ENCODE measurements at places on chromosomes 2 and 18.

GRCh38 chr2:127089478-127090235, 17.3 kb downstream of the BIN1 start:
- no peak for DNase-seq

GRCh38 chr2:219684721-219685689, 57.6 kb downstream of the SLC4A3 start:
- DNase-seq = no peak

GRCh38 chr18:8188184-8188583, 421.1 kb upstream of the RAB12 start:
- no peak for DNase-seq

GRCh38 chr18:73952296-73952946, 195.2 kb downstream of the FBXO15 start:
- DNase-seq = no peak

- DNase-seq = no peak
Measured at GRCh38 chr2:128389388-128390086, 70.9 kb upstream of the HS6ST1 start.

DNA sequence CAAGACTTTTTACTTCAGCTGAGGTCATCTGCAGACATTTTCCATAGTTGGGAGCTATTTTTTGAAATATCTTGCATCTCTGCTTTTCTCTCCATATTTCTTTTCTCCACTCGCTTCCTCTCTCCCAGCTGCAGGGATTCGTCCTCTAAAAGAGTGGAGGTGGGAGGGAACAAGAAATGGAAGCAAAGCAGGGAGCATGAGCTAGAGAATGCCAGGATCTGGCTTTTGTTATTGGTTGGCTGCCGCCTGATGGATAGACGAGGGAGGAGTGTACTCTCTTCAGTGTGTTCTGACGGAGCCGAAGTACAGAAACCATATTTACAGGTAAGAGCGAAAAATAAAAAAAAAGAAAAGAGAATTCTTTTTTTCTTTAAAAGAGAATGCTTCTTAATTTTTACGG, at the start of gene CSRNP3:
Gene CSRNP3 (plus strand): TSS at position 282 of the 400 bp plus-strand sequence. CDS start 125,368 bp downstream, outside the sequence.
- DNase-seq = no peak

- no peak for DNase-seq
Measured at GRCh38 chr2:126748929-126749518, 93.1 kb downstream of the GYPC start.

- DNase-seq = no peak
Measured at GRCh38 chr2:186347472-186347871, 138.6 kb upstream of the ZC3H15 start.

DNA sequence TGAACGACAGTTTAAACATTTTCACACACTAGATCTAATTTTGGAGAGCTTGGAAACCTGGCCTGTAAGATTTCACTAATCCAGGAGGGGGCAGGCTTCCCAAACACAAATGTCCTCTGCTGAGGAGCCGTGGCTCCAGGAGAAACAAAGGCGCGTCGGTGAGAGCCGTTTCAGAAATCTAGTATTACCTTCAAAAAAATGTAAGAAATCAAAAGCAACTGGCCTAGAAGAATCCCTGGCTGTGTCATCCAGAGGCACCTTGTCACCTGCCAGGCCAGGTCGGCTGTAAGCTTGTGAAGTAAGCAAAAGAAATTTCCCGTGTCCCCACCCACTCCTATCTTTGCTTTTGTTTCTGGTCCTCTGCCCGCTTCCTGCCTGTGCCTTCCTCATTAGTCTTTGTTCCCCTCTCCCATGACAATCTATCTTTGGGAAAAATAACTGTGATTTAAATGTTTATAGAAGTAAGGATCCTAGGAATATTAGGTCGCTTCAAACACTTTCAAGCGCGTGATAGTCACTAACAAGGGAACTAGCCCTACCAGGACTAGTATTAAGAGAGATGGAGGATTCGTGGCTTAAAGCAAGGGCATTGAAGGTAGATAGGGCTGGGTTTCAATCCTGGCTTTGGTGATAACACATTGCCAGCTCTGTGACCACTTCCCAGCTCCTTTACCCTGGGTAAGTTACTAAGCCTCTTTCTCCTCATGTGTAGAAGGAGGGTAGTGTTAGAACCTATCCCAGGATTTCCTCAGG, 99.5 kb upstream of the STK39 start:
- peak; percentile 53 for DNase-seq

Data from SW 1271 (cell line).